ENCODE measurements at places on chromosomes 2 and 18. TPM values are rescaled to one million over a fixed set of nuclear protein-coding genes. Genes with fewer than 3 reads are reported as not detected.

CPO gene
- not detected for total RNA-seq

FIGN gene
- total RNA-seq = not detected

KATNAL2 gene
- total RNA-seq = 0.53 TPM

CTAGE1 gene
- total RNA-seq = not detected

DNA sequence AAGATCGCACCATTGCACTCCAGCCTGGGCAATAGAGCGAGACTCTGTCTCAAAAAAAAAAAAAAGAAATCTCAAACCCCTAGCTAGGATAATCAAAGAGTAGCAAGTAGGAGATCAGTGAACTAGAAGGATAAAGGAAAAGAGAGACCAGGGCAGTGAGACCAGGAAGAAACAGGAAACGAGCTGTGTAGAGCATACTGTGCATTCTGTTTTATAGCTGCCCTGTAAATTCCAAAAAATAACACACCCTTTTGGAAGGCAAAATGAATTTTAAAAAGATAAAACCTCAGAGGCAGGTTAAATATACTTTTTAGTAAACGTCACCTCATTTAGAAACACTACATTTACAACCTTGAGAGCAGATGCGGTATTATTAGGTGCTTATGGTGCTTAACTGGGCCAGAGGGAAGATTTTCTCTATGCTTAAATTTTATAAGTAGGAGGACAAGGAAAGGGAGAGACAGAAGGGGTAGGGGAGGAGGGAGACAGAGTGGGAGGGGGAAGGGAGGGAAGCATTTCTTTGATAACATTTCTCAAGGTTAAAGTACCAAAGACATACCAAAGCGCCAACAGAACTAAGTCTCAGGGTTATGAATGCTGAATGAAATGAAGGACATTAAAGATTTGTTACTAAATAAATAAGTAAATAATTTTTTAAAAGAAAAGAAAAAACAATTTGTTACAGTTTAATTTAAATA lies 30.1 kb downstream of the FEZ2 start:
- no peak for DNase-seq

GRCh38 chr2:101308432-101309210 lies at the start of gene RNF149:
TSS of gene RNF149 (minus strand) at chr2:101308701. CDS start at chr2:101308588, 113 bp downstream.
- peak; percentile 84 for DNase-seq

DNA sequence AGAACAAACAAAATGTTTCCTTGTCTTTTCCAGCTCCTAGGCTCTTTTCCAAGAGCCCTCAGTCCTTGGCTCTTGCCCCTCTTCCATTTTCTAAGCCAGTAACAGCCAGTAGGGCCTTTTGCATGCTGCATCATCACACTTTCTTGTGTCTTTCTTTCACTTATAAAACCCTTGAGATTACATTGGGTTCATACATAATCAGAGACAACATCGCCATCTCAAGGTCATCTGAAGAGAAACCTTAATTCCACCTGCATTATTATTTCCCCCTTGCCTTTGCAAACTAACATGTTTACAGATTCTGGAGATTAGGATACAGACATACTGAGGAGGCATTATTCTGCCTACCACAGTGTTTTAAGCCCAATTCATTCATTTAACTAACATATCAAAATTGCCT lies 697.3 kb downstream of the TRIB2 start:
- DNase-seq = no peak

- no peak for DNase-seq
Measured at GRCh38 chr2:219658196-219658846, 30.9 kb downstream of the SLC4A3 start.

- no peak for DNase-seq
Measured at GRCh38 chr18:6109743-6110142, 214.4 kb upstream of the TMEM200C start.

DNA sequence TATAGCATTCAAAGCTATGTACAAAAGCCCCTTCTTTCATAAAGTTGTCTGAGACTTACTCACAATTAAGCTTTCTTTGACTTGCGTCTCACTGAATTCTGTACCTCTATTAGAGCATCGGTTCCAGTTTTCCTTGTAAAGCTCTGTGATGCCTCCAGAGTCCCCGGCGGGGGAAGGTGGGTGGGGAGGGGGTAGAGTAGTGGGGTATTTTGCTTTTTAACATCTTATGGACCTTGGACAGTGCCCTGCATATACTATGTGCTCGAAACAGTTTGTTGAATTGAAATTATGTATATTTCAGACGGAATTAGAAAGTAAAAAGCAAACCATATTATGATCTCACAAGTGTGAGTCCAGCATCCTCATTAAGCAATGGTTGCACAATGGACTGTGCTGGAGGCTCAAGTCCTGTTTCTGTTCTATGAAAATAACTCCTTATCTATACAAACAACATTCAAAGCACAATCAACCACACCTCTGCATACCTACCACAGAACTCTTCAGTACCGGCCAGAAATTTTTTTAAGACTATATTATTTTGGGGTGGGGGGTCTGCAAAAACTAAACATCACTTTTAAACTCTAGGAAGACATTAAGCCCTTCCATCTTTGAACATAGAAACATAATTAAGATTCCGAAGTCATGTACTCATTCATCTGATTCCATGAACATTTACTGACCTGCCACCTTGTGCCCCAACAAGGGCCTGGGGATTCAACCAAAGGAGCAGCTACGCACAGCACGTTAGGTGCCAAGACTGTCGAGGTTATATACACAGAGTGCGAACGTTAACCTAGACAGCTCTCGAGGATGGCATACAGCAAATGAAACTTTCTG lies 908 bp downstream of the STAT1 start:
- no peak for DNase-seq

- DNase-seq = no peak
Measured at GRCh38 chr2:143802242-143802641, 673.0 kb downstream of the ARHGAP15 start.

GRCh38 chr2:226995625-226996041 lies 159.8 kb downstream of the RHBDD1 start:
- DNase-seq = no peak

- no peak for DNase-seq
Measured at GRCh38 chr2:232146294-232146693, 184.8 kb downstream of the DIS3L2 start.

- DNase-seq = no peak
Measured at GRCh38 chr18:76604935-76605240, 109.8 kb upstream of the ZNF516 start.

GRCh38 chr2:41763141-41763540 lies 284.7 kb upstream of the PKDCC start:
- DNase-seq = no peak
